ENCODE measurements at places on chromosomes 6 and 20. TPM values are rescaled to one million over a fixed set of nuclear protein-coding genes. Genes with fewer than 3 reads are reported as not detected.

Gene PTGIS
- 20.7 TPM for total RNA-seq

Gene VEGFA
- 219 TPM for total RNA-seq

Gene MEP1A
- not detected for total RNA-seq

Gene SGK2
- total RNA-seq, result not detected

Gene DDX43
- total RNA-seq, result 0.81 TPM

Gene PAK5
- not detected for total RNA-seq

Gene TNFRSF6B
- 1.8 TPM for total RNA-seq

Gene TGM3
- total RNA-seq, result not detected

Gene RSPO3
- total RNA-seq, result not detected

Gene SCRT2
- not detected for total RNA-seq

Gene PAX1
- total RNA-seq, result not detected

Gene DUSP15
- total RNA-seq, result not detected

Data from cardiac atrium fibroblast (primary cell).